NCI-H1092 (cell line): ENCODE measurements at places on chromosomes 2 and 18.

DNA sequence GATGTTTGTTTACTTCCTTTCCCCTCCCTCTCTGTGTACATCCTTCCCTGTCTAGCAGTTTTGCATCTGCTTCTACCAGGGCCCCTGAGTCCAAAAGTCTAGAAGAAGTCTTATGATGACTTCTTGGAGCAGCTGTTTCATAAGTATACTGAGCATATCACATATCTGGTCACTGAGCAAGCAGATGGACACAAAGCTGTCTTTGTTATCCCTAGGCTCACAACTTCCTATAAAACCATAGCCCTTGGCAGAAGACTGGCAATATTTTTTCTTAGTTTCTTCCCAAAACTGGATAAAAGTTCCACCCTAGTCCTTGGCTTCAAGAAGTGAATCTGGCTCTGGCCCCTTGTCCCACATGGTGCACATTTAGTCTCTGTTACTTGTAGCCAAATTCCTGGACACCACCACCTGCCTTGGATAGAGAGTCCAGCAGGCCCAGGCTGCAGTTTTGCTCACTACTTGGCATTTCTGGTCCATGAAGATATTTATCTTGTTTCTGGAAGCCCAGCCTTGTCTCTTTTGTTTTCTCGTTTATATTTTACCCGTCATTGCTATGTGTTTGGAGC lies 22.5 kb downstream of the THOC1 start:
- DNase-seq: no peak

DNA sequence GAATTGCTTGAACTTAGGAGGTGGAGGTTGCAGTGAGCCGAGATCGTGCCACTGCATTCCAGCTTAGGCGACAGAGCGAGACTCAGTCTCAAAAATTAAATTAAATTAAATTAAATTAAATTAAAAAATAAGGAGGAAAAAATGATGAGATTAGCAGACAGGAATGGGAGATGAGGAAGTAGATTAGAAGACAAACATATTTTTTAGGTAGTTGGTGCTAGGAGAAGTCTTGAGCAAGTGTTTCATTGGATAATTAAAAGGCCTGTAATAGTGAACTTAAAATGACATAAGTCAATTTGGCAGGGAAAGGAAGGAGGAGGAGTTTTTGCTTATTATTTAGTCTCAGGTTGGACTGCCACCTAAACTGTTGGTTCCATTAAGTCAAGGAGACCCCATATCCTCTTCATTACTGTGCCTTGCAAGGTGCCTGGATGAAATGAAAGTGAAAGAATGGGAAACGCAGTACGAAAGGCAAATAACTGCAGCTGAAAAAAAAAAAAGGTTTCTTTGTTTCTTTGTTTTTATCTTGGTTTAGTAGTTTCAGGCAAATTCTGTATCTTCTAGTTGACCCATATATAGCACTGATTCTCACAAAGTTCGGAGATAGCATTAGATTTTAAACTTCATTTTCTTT lies 162.0 kb downstream of the SLC8A1 start:
- DNase-seq: no peak

DNA sequence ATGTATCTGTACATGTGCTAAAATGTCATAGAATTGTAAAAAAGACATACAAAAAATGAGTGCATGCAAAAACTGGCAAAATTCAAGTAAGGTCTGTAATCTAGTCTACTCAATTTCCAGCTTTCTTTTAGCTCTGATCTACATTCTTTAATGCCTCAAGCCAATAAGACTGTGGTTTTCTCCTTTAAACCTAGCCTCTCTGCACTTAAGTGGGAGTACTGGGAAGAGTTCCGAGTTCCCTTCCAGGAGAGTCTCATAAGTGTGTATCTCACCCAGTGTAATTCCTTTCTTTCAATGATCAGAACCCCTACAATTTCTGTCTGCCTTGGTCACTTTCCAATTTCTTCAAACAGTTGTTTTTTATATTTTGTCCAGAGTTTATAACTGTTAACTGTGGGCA lies 150.1 kb downstream of the PTRHD1 start:
- no peak for DNase-seq

- DNase-seq: no peak
Measured at GRCh38 chr2:68771211-68771751, 36.7 kb downstream of the ARHGAP25 start.

DNA sequence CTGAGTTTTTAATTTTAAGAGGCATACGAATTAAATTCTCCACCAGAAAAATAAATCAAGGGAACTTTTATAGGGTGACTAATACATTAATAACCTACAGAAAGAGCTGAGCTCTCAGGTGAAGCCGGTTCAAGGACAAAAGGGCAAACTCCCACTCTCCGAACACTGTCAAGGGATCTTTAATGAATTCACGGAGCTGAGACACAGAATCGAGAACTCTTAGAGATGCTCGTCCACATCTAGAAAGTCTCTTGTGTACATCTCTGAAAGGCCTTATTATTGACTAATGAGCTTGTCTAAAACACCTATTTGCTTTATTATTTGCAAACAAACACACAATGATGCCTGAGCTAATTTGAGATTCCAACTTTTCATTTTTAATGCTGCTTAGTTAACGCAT lies 33.3 kb upstream of the PIK3C3 start:
- DNase-seq: no peak

DNA sequence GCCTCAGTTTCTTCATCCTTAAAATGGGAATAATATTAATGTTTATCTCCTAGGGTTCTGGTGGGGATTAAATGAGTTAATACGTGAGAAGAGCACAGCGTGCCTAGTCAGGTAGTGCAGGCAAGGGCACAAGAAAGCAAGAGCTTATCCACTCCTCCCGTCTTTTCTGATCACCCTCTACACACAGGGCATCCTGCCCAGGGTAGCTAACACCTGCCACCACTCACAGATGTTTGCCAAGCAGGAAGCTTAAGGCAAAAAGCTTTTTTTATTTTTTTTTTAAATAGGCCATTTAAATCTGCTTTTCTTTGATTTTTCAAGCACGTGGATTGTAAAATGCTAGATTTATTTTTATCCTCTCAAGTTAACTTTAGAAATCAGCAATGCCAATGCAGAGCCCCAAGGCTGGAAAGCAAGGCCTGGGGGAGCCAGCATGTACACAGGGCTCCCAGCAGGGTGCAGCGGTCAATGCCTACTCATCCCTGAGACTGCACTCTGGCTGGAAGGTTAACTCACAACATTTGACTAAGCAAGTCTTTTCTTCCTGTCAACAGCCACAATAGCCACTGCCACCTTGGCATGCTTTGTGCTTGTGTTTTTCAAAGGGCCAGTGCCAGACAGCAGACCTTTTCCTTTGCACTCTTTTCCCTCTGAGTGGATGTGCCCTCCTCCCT lies 86.5 kb upstream of the ACAA2 start:
- peak; percentile 94 for DNase-seq
